ENCODE measurements at places on chromosomes 7 and 10. TPM values are rescaled to one million over a fixed set of nuclear protein-coding genes. Genes with fewer than 3 reads are reported as not detected.

LIPN gene
- polyA plus RNA-seq = not detected

- peak; percentile 34 for DNase-seq
Observed at GRCh38 chr7:37315772-37316715, 132.6 kb downstream of the ELMO1 start.

PALD1 gene
- 2.5 TPM for polyA plus RNA-seq

GRCh38 chr7:121755818-121756552, 117.0 kb upstream of the PTPRZ1 start:
- no peak for DNase-seq

- peak; percentile 37 for DNase-seq
Observed at GRCh38 chr7:98294798-98295382, 13.4 kb downstream of the BRI3 start.

GRCh38 chr10:132301371-132302330, 6.1 kb downstream of the STK32C start:
- no peak for DNase-seq

DNA sequence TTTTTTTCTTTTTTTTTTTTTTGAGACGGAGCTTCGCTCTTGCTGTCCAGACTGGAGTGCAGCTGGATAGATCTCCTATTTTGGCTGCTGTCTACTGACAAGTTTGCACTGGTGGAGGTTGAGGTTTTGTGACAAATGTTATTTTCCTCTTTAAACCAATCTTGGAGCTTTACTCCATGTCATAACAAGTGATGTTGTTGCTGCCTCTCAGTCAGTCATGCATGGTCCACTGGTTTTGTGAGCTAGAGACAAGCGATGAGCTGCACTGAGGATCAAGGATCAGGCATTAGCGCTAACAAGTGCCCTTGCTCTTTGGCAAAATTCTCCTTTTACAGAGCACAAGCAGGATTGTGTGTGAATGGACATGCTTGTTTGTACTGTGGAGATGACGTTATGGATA, 805 bp upstream of the WDFY4 start:
- no peak for DNase-seq

DNA sequence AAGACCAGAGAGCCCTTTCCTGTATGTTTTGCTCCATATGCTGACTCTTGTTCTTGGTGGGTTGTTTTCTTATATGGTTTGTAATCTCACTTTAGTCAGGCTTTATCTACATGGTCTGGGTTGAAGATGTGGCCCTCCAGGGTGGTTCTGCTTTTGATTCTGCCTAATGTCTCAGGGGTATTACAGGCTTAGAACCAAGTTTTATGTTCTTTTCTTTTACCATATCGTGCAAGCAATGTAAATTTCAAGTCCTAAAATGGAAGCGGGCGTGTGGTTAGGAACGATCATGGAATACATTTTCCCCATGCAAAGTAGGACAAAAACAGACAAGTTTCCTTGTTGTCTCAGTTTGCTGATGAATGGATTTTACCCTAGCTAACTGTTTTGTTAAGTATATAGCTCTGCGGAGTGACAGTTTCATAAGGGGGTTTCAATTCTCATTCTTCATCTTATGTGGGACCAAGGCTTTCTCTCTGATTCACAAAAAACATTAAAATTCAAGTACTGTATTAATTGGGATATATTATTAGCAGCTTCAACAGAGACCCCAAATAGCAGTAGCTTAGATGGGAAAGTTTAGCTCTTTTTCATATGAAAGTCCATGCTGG, 58.7 kb downstream of the MTURN start:
- DNase-seq = no peak

EXOSC1 gene
- polyA plus RNA-seq = 29.4 TPM

DNA sequence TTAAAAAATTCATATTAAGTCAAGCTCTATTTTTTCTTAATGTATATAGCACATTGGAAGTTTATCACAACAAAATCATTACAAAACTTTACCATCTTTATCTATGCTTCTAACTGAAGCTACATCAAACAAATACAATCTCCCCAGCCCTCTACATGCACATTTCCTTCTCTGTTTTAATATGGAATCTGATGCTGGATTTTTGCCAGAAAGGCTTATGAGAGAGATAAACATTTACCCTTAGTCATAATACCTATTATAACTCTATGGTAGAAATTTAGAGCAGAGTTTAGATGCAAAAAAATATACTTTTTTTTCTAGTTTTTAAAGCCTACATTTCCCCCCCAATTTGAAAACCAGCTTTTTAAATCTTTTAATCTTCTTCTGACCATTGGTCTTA, 1198.6 kb downstream of the GATA3 start:
- DNase-seq = no peak

PRSS37 gene
- not detected for polyA plus RNA-seq

VENTX gene
- polyA plus RNA-seq = 0.34 TPM

DNA sequence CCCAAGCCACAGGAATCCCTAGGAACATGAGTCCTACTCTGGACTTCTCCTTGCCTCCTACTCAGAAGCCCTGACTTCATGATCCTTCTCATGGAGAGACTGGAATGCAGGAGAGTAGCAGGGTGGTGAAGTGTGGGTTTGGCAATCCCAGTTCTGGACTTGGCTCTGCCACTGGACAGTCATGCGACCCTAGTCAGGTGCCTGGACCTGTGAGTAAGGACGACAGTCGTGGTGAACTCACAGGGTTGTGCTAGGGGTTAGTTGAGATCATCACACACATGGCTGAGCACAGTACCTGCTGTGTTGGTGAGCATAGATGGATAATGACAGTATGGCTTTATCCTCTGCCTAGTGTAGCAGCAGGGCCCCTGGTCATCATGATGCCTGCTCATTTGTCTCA, 117.9 kb downstream of the LRRC18 start:
- DNase-seq = no peak

GRCh38 chr10:132418527-132419416, 21.8 kb downstream of the PWWP2B start:
- no peak for DNase-seq

DNA sequence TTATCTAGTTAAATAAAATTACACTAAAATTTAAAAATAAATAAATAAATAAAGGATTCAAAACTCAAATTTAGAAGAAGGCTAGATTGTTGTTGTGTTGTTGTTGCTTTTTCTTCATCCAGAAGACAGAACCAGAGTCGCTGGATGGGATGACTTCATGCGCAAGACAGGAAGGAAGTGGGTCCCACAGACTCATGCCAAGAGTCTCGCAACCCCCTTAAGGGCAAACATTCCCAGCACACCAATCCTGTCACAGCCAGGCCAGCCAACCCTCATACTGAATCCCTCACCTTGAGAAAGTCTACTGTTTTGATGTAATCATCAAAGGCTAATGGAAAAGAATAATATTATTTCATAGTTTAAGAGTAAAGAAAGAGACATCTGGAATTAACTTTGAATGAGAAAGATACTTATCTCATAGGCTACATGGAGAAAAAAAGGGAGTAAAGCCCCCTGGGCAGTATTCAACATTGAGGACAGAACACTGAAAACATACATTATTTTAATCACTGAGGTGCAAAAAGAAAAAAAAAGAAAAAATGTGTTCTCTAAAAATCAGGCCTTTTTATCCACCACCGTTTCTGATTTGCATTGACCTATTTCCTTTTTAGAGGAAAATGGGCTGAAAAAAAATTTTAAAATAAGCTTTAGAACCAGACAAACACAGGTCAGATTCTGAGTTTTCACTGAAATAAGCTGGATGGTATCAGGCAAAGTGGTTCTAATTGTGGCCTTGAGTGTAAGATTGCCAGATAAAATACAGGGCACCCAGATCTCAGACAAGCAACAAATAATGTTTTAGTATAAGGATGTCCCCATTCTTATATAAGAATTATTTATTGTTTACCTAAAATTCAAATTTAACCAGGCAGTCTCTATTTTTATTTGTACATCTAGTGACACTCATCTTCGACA, 826.5 kb downstream of the TNS3 start:
- no peak for DNase-seq

- no peak for DNase-seq
Observed at GRCh38 chr10:18303851-18304801, 163.9 kb downstream of the CACNB2 start.

GRCh38 chr7:129225931-129226572, 1.2 kb downstream of the AHCYL2 start:
- DNase-seq = no peak

DDC gene
- polyA plus RNA-seq = 0.10 TPM

DNA sequence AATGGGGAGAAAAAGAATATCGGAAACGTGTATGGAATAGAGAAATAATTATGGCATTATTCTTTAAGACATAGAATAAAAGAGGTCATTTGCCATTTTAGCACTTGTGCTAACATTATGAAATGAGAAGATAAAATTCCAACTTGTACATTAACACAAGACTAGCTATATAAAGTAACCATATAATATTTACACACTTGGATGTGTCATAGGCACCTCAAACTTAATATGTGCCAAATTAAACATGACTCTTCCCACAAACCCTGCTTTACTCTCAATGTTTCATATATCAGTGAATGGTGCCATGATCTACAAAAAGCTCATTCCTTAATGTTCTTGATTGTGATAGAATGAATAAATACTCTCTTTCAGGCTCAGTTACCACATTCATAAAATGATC, 4.1 kb upstream of the MINDY3 start:
- DNase-seq = no peak
